ENCODE measurements at places on chromosomes 3 and 15.

- DNase-seq: no peak
Observed at GRCh38 chr3:80213086-80213485, 445.3 kb upstream of the ROBO1 start.

- DNase-seq: no peak
Observed at GRCh38 chr3:127255516-127255915, 32.3 kb downstream of the PRR20G start.

DNA sequence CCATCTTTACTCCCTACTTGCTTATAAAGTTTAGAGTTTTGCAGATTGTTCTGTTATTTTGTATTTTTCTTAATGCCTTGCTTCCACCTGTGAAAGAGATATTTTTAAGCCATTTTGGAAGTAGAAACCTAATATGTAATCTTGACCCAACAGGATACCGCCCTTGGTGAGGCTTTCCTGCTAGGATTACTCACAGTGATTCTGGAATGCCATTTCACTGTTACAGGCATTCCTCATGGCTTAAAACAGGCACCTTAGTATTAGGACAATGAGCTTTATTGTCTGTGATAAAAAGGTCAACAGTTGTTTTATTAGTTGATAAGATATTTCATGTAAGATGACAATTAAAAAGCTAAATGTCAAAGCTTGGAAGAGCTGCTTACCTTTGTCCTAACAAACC lies 58.2 kb downstream of the PHLDB2 start:
- DNase-seq: no peak

DNA sequence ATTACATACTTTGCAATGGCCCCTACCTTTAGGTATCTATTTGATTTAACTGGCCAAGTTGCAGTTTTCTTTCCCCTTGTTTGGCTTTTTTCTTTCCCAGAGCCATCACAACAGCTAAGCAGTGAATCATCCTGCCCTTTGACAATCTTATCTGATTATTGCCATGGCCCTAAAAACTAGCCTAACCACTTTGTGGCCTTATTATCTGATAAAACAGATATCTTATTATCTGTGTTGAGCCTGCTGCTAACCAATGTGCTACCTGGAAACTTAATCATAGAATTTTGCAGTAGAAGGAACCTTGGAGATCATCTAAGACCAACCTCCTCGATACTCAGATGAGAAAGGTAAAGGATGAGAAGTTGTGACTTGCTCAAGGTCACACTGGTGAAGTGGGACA lies 37.1 kb downstream of the EIF4E3 start:
- DNase-seq: no peak

- DNase-seq: no peak
Observed at GRCh38 chr3:154598166-154598565, 168.2 kb upstream of the GPR149 start.

DNA sequence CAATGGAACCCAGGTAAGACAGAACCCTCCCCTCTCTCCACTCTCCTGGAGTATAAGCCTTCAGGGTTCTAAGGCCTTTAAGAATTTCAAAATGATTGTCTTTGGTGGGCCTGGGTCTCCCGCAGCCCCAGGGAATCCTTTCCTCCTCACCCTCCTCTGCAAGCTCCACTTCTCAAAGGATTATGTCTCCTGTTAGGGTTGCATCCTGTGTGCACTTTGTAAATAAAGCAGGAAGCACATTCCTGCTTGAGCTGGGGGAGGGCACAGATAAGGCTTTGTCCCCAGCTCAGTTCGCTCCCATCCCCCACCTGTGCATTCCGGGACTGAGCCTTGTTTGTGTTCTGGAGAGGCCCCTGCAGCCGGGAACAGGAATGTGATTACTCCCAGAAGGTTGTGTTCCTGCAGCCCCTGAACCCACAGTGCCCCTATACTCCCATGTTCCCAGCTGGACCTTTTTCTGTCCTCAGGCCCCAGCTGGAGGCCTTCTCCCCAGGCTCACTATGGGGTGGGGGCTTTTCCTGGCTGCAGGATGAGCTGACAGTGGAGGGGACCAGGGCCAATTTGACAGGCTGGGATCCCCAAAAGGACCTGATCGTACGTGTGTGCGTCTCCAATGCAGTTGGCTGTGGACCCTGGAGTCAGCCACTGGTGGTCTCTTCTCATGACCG lies 9.5 kb downstream of the TYRO3 start:
- no peak for DNase-seq

GRCh38 chr3:13207578-13207922 lies 134.3 kb upstream of the IQSEC1 start:
- DNase-seq: no peak

GRCh38 chr3:99696497-99696896 lies 58.1 kb downstream of the COL8A1 start:
- DNase-seq: no peak

- no peak for DNase-seq
Observed at GRCh38 chr3:128497305-128498126, 4.5 kb upstream of the GATA2 start.

DNA sequence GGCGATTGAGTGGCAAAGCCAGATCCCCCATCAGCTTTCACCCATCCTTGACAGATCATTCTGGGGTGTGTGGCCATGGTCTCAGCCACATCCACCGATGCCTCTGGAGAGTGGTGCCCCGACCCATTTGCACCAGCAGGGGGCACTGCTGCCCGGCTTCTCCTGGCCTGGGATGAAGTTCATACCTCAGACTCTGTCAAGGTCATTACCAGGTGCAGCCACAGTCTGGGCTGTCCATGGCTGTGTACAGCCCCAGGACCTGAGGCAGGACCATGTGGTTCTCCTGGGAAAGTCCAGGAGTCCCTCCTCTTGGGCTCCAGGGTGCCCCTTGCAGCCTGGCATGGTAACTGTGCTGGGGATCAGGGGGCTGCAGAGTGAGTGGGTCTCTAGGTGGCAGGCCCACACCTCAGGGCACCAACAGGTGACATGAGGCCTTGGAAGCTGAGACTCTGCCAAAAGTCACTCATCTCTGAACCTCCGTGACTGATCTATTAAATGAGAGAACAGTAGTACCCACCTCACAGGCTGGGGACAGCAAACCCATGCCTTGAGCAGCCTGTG lies 67.2 kb downstream of the CACNA2D2 start:
- DNase-seq: no peak

DNA sequence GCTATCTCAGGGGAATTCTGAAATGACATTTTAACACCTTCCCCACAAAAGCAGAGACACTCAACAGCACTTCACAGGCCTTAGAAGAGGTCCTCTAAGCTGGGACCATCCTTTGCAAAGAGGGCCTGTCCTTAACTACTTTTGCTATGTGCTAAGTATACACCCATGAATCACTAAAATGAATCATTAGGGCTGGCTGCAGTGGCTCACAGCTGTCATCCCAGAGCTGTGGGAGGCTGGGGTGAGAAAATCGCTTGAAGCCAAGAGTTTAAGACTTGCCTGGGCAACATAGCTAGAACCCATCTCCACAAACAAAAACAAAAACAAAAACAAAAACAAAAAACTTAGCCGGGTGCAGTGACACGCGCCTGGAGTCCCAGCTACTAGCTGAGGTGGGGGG lies 53.9 kb upstream of the MELTF start:
- peak; percentile 48 for DNase-seq

DNA sequence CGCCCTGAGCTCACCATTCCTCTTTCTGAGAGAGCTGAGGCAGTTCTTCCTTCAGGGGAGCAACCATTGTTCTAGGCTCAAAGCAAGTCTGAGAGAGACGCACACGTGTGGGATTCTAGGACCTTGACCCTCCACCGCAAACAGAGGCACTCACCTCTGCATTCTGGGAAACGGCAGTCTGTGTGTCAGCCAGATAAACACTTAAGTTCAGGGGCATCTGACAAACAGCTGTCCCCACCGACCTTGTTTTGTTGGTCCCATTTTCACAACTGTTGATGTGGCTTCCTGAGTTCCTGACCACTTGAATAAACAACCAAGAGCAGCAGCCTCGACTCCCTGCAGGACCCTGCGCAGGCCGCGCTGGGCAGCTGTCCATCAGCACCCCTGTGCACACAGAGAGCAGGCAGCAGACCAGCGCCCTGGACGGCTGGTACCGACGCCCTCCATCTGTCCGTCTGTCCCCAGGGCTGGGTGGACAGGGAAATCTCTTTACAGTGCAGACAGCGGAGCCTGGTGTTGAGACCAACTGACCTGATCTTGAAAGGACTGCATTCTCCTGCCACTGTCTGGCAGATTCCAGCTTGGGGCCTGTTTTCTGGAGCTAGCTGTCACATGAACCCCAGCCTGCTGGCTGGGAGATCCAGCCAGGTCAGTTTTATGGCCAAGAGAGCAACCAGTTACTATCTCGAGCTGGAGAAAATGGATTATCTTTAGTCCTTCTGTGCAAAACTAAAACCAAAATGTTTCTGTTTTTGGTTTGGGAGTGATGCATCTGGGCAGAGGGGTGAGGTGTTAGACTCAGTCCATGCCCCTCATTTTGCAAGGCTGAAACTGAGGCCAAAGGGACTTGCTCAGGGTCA lies 64.2 kb downstream of the FAM43A start:
- no peak for DNase-seq

DNA sequence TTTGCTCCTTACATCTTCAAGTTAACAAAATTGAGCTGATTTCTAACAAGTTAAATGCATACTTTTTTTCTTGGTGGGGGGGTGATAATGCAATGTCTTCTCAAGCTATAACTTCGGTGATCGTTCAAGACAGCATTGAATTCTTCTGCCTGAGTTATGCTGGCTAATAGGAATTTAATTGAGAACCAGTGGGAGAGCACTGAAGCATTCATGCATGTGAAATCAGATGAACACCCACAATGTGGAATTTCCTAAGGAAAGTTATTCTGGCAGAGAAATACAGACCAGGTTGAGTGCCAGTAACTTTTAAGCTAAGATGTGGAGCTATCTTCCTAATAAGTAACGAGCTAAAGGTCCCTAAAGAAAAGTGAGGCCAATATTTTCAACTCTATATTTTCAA lies 3.0 kb downstream of the SPATA16 start:
- no peak for DNase-seq

DNA sequence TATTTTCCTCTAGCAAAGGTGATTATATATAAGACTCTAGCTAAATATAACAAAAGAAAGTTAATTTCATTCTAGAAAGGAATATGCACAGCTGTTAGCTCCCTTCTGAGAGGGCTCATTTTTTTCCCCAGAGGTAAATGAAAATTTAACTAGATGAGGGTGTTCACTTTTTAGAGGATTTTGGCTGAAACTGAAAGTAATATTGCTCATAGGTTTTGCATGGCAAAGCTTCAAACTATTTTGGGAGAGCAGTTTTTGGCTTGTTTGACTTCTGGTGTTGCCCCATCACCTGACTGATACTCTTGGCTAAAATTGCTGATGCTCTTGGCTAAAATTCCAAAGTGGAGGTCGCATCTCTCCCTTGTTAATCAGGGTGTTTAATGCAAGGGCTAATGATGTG lies 311.9 kb downstream of the EDEM1 start:
- DNase-seq: no peak

DNA sequence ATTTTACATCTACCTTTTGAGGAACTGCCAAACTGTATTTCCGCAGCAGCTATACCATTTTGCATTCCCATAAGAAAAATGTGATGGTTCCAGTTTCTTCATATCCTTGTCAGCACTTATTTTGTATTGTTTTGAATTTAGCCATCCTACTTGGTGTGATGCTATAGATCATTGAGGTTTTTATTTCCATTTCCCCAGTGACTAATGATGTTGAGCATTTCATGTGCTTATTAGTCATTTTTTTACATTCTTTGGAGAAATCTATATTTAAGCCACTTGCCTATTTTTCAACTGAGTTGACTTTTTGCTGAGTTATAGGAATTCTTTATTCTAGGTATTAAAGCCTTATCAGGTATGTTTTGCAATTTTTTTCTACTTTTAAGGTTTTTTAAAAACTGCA lies 347.6 kb upstream of the RARB start:
- no peak for DNase-seq

DNA sequence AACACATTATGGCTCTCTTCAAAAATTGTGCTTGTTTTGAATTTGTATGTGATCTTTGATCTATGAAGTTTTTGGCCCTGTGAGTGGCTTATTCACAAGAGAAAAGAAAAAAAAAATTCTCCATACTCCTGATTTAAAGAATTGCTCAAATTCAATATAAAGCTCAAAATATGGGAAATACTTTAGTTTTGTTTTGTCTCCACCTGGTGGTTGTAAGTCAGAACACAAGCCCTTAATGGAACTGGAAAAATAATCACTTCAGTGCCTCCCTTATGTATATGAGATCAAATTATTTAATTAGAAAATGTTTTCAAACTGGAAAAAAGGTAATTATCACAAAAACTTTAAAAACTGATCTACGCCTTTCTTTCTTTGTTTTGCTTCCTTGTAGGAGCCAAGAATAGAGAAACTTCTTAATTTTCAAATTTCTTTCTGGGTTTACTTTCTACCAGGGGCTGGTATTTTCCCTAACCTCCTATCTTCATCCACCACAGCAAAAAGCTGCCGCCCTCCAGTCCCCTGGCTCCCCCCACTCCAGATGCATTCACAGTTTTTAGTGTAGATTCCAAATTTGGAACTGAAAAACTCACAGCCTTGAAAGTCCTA lies 50.6 kb downstream of the SERP1 start:
- DNase-seq: peak; percentile 8

- no peak for DNase-seq
Observed at GRCh38 chr15:62187425-62187824, 22.3 kb upstream of the C2CD4B start.

DNA sequence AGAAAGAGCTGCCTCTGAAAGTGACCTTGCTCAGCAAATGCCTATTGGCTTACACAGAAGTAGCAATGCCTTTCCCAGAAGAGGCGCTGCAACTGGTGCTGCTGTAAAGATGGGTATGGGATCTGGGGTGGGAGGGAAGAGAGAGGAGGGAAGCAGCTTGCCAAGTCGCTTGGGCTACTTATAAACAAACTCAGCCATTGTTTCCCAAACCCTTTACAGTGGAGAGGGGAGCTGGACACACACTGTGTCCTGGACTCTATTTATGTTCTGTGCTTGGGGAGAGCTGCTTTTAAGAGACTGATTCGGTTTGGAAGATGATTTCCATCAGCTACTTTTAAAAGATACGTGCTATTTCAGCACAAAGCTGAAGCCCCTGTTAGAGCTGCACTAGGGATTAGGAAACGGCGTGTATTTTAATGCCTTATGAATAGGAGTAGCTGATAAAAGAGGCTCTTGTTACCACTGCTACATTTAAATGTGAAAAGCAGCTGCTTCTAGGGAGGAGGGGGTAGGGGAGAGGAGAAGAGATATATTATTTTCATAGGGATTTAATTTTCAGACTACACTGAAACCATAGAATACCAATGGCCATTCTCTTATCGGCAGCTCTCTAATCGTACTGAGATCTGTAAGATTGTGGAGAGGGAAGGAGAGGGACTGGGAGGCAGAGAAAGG lies 440.6 kb downstream of the MCTP2 start:
- no peak for DNase-seq

GRCh38 chr3:44227632-44228031 lies 14.1 kb upstream of the TOPAZ1 start:
- no peak for DNase-seq

GRCh38 chr3:47259114-47259513 lies 23.5 kb downstream of the KIF9 start:
- no peak for DNase-seq

GRCh38 chr3:111278959-111279358 lies 207.3 kb downstream of the NECTIN3 start:
- no peak for DNase-seq

- peak; percentile 37 for DNase-seq
Observed at GRCh38 chr3:184582646-184583577, 21.3 kb downstream of the EPHB3 start.
